ENCODE measurements at places on chromosomes 12 and 14. TPM values are rescaled to one million over a fixed set of nuclear protein-coding genes. Genes with fewer than 3 reads are reported as not detected.

Gene SLC7A8
- total RNA-seq, result 68.5 TPM

Gene AQP6
- total RNA-seq, result not detected

GRCh38 chr14:23443411-23443812 is 8.0 kb upstream of the MYH7 start:
- DNase-seq, result no peak

Gene MAP3K9
- 11.5 TPM for total RNA-seq

DNA sequence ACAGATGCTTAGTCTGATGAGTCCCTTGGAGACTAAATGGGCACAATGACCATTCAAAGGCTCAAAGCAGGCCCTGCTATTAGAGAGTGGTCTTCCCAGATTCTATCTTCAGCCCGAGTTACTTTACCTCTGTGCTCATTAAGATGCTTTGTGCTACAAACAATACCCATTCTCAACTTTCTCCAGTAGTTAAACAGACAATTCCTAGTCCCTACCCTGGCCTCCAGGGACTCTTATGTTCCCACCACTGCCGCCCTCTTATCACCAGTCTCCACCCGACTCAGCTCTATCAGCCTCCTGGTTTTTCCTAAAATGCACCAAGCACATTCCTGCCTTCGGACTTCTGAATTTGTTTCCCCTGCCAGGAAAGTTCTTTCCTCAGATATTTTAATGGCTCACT is 25.6 kb upstream of the GPHB5 start:
- no peak for DNase-seq

DNA sequence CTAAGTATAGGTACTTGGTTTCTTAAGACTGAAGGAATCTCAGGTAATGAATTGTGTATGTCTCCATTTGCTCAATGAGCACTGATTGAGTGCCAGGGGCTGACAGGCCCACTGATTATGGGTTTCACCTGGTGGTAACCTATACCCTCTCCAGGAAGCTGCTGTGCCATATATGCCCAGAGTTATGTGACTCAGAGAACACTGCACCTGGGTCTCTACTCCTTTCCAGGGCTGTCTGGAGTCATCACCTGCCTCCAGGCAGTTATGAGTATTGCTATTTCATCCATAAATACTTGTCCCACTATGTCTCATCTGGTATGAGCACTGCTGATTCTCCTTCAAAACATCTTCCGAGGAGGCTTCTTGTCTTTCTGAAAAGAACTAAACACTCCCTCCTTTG is 692.9 kb downstream of the BCL11B start:
- DNase-seq, result no peak

GRCh38 chr14:22563987-22564386 is 25.0 kb downstream of the DAD1 start:
- DNase-seq, result no peak

DNA sequence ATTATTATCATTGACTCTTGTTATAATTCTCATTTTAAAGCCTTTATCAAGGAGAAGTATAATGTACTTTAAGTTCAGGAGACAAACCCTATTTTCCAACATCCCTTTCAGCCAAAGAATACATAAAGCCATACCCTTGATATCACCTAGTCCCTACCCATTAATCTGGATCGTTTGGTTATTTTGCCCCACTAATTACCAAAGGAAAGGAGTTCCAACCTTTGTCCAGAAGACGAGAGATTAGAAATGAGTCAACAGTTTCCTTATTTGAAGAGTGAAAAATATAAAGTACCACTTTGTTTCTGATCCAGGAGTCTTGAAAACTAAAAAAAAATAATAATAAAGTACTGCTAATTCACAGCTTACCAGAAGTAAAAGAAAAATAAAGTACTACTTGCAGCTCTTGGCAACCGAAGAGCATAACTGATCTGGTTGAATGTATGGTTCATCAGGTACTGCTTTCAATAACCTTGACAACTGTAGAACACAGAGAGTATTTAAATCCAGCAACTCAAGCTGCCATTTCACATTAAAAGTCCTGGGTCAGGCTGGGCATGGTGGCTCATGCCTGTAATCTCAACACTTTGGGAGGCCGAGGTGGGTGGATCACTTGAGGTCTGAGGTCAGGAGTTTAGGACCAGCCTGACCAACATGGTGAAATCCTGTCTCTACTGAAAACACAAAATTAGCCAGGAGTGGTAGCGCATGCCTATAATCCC is 33.7 kb downstream of the LIMA1 start:
- DNase-seq, result no peak

GRCh38 chr14:101595887-101596721 is 34.8 kb downstream of the DIO3 start:
- DNase-seq, result peak; percentile 77

- DNase-seq, result no peak
Observed at GRCh38 chr12:52980096-52980649, 26.1 kb upstream of the EIF4B start.

DNA sequence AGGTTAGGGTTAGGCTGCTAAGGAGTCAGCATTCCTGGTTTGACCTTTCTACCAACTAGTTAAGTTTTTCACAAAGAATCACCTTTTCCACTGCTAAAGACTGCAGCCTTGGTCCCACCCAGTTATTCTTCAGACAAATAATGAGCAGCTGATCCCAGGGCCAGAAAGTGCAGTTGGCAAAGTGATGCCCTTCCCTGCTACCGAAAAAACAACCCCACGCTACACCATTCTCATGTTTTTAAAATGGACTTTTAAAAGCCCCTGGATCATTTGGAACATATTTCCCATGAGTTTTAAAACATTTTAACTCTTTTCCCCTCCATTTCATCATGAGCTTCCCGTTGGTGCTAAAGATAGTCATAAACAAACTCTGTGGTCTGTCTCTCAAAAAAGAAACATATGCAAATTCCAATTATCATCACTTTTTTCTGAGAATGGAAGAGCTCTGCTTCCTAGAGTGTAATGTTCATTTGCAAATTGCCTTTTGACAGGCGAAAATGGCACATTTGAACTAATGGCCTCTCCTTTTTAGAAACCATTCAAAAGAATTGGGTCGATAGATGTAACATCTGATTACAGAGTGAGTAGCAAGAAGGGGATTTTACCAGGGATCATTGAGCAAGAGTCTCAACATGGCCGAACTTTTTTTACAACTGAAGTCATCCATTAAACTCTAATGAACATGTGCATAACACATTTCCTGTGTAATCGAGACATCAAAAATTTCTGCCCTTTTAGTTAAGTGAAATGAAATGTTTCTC is 129.3 kb upstream of the RAP1B start:
- no peak for DNase-seq

Gene NFE2
- not detected for total RNA-seq

Gene FGF6
- not detected for total RNA-seq

- DNase-seq, result no peak
Observed at GRCh38 chr12:90987520-90987919, 17.3 kb downstream of the EPYC start.

GRCh38 chr14:34671716-34672115 is 41.8 kb upstream of the SNX6 start:
- no peak for DNase-seq

Gene SMOC1
- 9.8 TPM for total RNA-seq

Gene WNT1
- total RNA-seq, result not detected

Gene TSPAN11
- 2.5 TPM for total RNA-seq

GRCh38 chr14:45222485-45223262 is 30.3 kb downstream of the MIS18BP1 start:
- DNase-seq, result no peak

Gene MSI1
- 3.7 TPM for total RNA-seq

Gene ACOT4
- 0.49 TPM for total RNA-seq

Gene FITM1
- not detected for total RNA-seq

DNA sequence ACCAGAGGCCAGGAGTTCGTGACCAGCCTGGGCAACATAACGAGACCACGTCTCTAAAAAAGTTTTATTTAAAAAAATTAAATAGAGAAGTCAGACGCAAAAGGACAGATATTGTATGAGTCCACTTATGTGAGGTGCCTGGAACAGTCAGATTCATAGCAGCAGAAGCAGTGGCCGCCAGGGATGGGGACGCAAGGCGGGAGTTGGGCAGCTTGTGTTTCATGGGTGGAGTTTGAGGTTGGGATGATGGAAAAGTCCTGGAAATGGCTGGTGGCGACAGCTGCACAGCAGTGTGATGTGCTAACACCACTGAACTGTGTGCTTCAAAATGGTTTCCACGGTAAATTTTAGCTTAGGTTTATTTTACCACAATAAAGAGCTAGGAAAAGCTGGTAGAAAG is 57.6 kb upstream of the DDX11 start:
- no peak for DNase-seq

DNA sequence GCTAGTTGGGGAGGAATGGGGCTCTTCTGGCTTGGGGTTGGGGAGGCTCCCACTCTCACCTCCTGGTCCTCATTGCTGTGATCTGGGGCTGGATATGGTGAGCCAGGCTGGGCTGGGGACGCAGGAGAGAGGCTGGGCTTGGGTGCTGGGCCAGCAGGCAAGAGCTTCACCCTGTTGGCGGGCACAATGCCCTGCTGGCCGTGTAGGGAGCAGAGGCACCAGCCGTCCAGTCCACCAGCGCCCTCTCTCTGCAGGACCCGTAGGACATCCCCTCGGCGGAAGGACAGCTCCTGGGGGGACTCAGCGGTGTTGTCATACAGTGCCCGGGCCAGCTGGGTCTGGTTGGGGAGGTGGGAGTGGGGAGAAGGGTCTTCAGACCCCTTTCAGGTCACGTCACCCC is 4.5 kb downstream of the EFS start:
- no peak for DNase-seq

- no peak for DNase-seq
Observed at GRCh38 chr14:98867146-98867545, 404.9 kb downstream of the BCL11B start.

Gene P2RX2
- not detected for total RNA-seq

Gene RSRC2
- total RNA-seq, result 93.3 TPM
